Activated CD4-positive, alpha-beta T cell treated with anti-CD3 and anti-CD28 coated beads for 24 hours (primary cell): ENCODE measurements at places on chromosomes 1 and 21.

DNA sequence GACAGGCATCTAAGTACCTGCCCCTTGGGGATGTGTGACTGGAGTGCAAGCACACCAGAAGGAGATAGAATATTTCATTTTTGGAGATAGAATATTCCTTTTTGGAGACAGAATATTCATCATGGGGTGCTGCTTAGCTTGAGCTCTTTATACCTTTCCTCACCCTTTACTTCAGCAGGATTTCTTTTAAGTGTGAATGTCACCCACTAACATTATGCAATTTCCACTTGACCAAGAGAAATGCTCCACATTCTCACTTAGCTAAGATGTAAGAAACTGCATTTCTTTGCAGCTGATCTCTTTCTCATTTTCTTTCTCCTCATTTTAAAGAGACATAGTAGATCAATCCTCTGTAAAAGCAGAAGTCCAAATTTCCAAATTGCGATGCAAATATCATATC is 436.7 kb downstream of the NCAM2 start:
- DNase-seq: no peak

- DNase-seq: no peak
These were observed 13.0 kb upstream of the SAMSN1 start for GRCh38 chr21:14559102-14559501.

GRCh38 chr21:29696937-29697336 is 242.9 kb downstream of the GRIK1 start:
- DNase-seq: no peak

GRCh38 chr1:213094446-213094845 is 43.4 kb downstream of the RPS6KC1 start:
- no peak for DNase-seq

- no peak for DNase-seq
These were observed 175.3 kb downstream of the PLPP3 start for GRCh38 chr1:56404066-56404465.

DNA sequence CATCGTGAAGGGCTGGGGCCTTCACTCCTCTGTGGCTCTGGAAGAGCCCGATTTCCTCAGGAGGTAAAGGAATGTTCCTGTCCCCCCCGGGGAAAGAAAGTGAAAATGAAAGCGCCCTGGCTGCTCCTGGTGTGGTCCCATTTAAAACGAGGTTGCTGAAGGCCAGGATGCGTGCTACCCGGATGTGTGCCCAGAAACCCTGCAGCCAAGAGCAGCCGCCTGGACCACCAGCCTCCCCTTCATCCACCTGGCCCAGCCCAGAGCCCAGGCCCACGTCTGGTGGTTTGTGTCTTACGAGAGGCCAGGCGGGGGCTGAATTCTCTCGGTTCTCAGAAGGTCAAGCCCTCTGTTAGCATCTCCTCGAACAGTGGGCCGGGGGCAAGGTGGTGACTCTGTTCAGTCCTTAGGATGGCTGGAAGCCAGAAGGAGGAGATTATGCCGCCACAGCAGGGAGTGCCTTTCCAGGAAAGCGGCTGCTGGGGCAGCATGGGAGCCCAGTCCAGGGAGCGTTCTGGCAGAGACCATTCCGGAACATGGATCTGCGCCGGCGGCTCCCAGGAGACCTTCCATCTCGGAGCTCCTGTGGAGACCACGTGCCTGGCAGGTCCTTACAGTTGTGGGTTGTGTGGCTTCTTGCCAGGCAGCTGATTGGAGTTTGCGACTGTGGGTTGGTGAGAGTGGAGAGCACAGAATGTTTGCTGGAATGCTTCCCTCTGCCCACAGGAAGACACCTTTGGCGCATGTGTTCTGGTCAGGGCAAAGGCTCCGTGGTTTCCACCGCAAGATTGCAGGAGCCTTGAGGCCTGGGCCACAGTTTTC is 1.4 kb downstream of the GUK1 start:
- no peak for DNase-seq

DNA sequence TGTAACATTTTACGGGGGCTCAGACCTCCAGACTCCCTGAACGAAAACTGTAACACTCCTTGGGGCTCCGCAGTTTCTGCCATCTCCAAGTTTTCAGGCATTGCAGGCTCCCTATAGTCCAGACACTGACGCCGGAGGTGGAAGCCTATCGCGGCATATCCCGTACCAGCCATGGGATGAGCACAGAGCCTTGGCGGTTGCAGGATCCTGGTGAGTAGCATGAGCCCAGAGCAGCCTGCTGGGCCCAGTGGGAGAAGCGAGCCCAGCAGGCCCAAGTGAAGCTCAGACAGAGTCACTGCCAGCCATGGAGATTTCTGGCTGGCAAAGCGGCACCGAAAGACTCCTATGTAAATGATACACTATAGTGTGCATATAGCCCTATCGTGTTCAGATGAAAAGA is 446.8 kb downstream of the COL11A1 start:
- DNase-seq: no peak

GRCh38 chr1:100349246-100349645 is 3.1 kb upstream of the CDC14A start:
- no peak for DNase-seq

GRCh38 chr1:44407430-44408211 is 2.6 kb downstream of the RNF220 start:
- no peak for DNase-seq

DNA sequence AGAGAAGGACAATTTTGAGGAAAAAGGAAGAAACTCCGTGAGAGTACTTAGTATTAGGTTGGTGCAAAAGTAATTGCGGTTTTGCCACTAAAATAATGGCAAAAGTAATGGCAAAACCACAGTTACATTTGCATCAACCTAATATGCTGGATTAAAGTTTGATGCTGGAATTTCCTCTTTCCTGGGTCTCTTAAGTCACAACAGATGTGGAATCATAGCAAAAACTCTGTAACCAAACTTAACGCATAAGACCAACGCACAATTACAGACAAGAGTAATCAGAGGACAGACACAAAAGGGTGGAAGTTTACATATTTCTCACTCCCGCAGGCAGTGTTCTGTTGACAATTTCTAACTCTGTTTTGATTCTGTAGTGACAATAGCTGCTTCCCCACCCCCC is 182.4 kb downstream of the BACH1 start:
- DNase-seq: no peak

DNA sequence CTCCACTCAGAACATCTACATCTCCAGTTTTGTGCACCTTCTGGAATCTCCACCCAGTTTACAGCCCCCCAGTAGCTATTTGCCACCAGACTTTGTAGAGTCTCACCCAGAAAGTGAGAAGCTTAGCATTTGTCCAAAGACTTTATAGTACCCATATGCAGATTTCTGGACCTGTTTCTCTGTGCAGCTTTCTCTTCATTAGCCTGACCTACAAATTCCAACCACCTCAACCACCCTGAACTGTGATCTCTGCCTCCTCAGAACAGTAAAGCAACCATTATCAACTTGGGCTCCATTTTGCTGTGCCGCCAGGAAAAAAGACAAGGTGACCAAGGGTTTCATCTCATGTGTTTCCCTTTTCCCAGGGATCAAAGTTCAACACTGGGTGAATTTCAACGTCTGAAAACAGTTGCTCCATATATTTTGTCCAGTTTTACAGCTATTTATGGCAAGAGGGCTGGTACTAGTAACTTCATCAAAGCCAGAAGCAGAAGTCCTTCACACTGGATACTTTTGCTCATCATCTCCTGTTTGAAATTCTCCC is 36.5 kb upstream of the DDAH1 start:
- no peak for DNase-seq

GRCh38 chr1:165034136-165034809 is 322.2 kb downstream of the LMX1A start:
- DNase-seq: no peak
